ENCODE measurements at places on chromosomes 13 and 19. TPM values are rescaled to one million over a fixed set of nuclear protein-coding genes. Genes with fewer than 3 reads are reported as not detected.

- DNase-seq, result no peak
Measured at GRCh38 chr13:114067381-114067885, 65.0 kb downstream of the RASA3 start.

- no peak for DNase-seq
Measured at GRCh38 chr13:72390909-72391308, 336.5 kb downstream of the MZT1 start.

GPC6 gene
- 42.9 TPM for total RNA-seq

BICRA gene
- total RNA-seq, result 15.6 TPM

DNA sequence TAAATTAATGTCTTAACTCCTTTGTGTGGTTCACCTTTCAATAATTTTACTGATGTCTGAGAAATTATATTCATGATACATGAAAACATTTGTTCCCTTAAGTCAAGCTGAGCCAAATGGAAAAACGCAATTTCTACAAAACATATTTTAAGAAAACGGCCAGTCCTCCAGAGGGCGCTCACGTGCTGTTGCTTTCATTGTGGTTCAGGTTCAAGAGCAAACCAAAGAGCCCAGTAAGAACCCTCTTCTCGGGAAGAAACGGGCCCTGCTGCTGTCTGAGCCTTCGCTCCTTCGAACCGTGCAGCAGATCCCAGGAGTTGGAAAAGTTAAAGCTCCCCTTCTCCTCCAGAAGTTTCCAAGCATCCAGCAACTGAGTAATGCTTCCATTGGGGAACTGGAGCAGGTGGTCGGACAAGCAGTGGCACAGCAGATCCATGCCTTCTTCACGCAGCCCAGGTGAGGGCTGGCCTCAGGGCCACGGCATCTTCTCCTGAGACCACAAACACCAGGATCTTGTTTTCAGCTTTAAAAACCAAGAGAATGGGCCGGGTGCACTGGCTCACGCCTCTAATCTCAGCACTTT lies 4.3 kb downstream of the FAAP24 start:
- DNase-seq, result peak; percentile 43

Measured in neural progenitor cell (in vitro differentiated cells).